CD4-positive, alpha-beta T cell treated with Interleukin-17A for 4 hours (primary cell): ENCODE measurements at places on chromosomes 3 and 15.

GRCh38 chr3:16464511-16465148, 48.9 kb downstream of the RFTN1 start:
- DNase-seq = no peak

GRCh38 chr15:38733331-38733730, 168.7 kb upstream of the RASGRP1 start:
- no peak for DNase-seq

DNA sequence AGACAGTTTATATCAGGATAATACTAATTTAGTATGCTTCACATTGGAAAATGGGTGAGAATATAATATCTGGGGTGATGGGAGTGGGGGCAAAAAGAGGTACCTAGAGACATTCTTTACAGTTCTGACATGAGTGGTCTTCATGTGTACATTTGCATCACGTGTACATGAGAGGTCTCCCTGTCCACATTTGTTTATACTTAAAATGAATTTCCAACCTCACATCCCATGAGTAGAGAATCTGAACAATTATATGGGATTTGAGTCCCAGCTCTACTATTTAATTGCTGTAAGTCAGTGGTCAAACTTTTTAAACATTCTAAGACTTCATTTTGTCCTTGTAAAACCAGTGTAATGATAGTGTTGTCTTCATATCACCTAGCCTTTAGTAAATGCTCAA, 408.4 kb downstream of the NAALADL2 start:
- DNase-seq = no peak

GRCh38 chr15:93382200-93382820, 293.3 kb upstream of the RGMA start:
- DNase-seq = no peak

GRCh38 chr15:66795851-66796250, 93.8 kb downstream of the SMAD6 start:
- DNase-seq = no peak

DNA sequence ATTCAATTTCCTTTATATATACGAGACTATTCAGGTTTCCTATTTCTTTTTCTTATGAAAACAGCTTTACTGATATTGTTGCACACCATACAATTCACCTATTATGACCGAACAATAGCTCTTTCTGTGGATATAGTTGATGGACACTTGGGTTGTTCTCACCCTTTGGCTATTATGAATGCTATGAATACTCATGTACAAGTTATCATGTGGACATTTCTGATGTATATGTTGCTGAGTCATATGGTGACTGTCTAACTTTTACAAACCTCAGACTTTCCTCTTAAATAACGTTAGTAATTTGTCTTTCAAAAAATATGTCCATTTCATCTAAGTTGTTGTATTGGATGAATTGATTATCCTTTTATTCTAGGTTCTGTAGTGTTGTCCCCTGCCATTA, 15.7 kb upstream of the USF3 start:
- DNase-seq = no peak
